Motor neuron (in vitro differentiated cells): ENCODE measurements at places on chromosomes 4 and X. TPM values are rescaled to one million over a fixed set of nuclear protein-coding genes. Genes with fewer than 3 reads are reported as not detected.

RNF212 gene
- 8.1 and 9.4 TPM in 2 replicates for total RNA-seq

RGN gene
- 0.26 and 0.69 TPM in 2 replicates for total RNA-seq

DDX53 gene
- total RNA-seq, result not detected in 2 replicates

FGA gene
- total RNA-seq, result 0.13 TPM in 1 of 2 replicates, not detected in the other

TET2 gene
- 36.9 and 38.5 TPM in 2 replicates for total RNA-seq

ITGB1BP2 gene
- 1.5 and 2.1 TPM in 2 replicates for total RNA-seq
